AG04449 (cell line): ENCODE measurements at places on chromosomes 11 and 22.

DNA sequence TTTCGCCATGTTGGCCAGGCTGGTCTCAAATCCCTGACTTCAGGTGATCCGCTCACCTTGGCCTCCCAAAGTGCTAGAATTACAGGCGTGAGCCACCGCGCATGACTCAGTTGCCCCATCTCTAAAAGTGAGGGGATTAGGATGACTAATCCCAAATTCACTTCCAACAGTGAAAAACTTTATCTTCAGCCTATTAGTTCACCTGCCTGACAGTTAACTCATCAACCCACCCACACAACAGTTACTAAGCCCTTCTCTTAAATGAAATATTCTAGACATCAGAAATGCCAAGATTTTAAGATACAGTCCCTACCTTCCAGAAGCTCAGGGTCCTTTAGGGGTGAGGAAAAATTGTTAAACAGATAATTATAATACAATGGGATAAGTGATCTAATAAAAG is 2.0 kb upstream of the ANKRD42 start:
- no peak for DNase-seq

- no peak for DNase-seq
These were observed 81.2 kb downstream of the OR5AK2 start for GRCh38 chr11:57069942-57070341.

GRCh38 chr22:17964643-17965042 is 59.7 kb downstream of the MICAL3 start:
- no peak for DNase-seq

GRCh38 chr11:70132641-70133040 is 54.5 kb downstream of the ANO1 start:
- DNase-seq: no peak
